Kidney (tissue), 22 donors: ENCODE measurements at places on chromosomes 12 and 14.

DNA sequence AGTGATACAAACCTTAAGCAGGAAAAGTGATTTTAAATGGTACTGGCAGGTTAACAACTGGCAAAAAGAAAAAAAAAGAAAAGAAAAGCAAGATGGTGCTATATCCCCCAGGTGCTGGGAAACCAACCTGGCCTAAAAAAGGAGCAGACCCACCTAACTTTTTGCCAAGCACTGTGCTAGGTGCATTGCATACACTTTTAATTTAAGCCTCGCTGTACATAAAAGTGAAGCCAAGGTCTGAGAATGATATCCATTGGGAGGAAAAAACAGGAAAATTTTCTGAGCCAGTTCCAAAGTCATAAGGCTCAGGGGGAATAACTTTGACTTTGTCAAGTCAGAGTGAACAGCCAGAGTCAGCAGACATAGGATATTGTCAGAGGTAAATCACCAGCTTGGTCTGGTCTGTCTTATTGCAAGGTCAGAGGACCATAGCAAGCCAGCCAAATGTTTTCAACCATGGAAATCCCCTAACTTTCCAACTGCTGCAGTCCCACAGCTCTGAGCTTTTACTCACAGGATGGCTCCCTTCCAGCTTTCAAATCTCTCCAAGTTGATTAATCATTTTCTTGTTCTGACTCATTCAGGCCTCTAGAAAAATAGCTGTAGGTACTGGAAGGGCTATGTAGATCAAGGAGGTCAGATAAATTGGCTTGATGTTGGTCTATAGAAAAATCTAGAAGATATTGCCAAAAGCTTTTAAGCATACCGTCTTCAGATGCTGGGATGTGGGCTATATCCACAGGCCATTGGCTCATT lies 412.9 kb downstream of the RAD51B start:
- no peak for DNase-seq

DNA sequence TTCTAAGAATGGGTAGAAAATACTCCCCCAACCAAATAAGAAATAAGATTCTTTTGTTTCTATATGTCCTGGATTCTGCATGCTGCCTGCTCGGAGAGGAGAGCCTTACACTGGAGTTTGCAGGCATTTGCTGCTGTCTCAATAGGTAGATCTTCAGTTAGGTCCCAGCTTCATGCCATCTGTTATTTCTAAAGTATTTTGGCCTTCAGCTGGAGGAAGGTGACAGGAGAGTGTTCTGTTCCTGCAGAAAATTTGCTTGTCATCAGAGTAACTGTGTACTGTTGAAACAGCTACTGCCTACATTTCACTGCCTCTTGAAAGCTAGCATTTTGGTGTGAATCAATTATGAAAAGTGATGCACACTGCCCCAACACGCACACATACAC lies 966.9 kb downstream of the NRXN3 start:
- no peak for DNase-seq

DNA sequence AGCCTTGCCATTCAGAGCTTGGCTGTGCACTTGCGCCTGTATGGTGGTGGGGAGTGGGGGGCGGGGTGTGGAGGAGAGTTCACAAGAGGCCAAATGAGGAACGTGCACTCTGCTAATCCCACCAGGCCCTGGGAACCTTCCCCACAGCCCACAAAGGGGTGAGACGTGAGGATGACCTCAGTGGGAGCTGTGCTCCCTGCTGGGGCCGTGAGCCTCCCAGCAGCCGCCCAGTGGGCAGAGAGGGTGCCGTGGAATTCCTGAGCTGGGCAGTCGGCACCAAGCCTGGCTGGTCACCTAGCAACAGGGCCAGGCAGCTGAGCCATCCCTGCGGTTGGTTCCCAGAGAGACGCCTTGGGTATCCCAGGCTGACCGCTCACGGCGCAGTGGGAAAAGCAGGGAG lies 53.7 kb downstream of the CCNK start:
- no peak for DNase-seq

DNA sequence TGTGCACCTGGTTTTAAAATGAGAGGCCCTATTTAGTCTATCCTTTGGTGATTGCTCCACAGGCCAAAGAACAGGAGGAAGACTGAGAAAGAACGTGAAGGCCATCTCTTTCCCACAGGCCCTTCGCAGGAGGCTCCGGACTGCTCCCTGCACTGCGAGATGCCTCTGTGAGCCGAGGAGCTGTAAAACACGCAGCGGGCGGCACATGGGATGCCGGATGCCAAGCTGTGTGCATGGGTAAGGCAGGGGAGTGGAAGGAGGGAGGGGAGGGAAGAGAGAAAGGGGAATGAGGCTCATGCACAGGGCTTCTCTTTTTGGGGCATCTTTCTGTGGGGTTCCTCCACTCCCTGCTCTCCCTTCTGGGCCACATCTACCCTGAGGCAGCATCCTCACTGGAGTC lies 61.6 kb downstream of the SPTB start:
- DNase-seq, result no peak

GRCh38 chr12:113226696-113227568 lies 5.7 kb downstream of the TPCN1 start:
- peak; percentile 58 for DNase-seq

GRCh38 chr14:63686926-63687325 lies 40.9 kb downstream of the SGPP1 start:
- DNase-seq, result no peak

- no peak for DNase-seq
These were observed 302.1 kb downstream of the RPAP3 start for GRCh38 chr12:47403681-47404080.

- DNase-seq, result peak; percentile 95
These were observed 106.4 kb downstream of the ARF6 start for GRCh38 chr14:49999146-49999761.

GRCh38 chr14:76376409-76376877 lies 506 bp downstream of the ESRRB start:
- DNase-seq, result no peak

DNA sequence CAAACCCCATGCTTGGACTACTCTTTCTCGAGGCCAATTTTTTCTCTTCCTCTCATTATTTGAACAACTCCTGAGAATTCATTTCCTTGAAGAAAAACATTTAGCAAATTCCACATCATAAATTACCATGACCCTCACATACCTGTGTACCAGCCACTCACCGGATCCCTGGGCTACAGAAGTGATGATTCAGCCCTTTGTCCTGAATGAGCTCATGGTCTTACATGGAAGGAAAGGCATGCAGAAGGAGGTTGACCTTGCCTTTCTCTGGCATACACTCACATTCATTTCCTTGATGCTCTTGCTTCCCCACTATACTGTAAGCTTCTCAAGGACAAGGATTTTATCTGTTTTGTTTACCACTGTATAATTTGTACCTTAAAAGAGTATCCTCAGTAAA lies 191.5 kb downstream of the SLC5A8 start:
- DNase-seq, result peak; percentile 58

GRCh38 chr12:71128191-71128788 lies 29.5 kb downstream of the TSPAN8 start:
- no peak for DNase-seq

- DNase-seq, result no peak
These were observed 17.5 kb upstream of the MMP17 start for GRCh38 chr12:131810726-131811125.

DNA sequence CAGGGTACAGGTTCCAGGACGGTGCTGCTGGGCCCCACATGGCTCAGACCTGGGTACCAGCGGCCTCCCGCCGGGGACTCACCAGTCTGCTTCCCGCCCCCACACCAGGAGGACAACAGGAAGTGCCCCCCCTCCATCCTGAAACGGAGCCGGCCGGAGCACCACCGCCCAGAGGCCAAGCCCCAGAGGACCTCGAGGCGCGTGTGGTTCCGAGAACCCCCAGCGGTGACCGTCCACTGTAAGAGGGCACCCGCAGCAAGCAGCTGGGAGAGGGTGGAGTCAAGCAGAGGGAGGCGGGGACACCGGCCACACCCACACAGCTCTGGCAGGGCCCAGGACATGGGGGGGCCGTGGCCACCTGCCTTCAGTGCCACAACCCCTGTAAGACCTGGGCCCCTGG lies 8.1 kb downstream of the C14orf180 start:
- DNase-seq, result no peak

- no peak for DNase-seq
These were observed 369.6 kb downstream of the DPF3 start for GRCh38 chr14:72524295-72524629.

- no peak for DNase-seq
These were observed 55.6 kb downstream of the HMGA2 start for GRCh38 chr12:65879878-65880277.

DNA sequence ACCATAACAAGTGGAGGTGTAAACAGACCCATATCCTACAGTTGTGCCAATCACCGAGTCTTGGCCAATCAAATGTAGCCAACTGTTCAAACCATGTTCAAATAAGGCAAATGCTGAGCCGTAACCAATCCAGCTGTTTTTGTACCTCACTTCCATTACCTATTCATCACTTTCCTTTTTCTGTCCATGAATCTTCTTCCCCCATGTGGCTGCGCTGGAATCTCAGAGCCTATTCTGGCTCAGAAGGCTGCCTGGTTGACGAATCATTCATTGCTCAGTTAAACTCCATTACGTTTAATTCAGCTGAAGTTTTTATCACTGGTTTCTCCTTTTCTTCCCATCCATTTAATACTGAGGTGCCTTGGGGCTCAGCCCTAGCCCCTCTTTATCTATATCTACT lies 71.1 kb downstream of the TBC1D30 start:
- DNase-seq, result no peak

DNA sequence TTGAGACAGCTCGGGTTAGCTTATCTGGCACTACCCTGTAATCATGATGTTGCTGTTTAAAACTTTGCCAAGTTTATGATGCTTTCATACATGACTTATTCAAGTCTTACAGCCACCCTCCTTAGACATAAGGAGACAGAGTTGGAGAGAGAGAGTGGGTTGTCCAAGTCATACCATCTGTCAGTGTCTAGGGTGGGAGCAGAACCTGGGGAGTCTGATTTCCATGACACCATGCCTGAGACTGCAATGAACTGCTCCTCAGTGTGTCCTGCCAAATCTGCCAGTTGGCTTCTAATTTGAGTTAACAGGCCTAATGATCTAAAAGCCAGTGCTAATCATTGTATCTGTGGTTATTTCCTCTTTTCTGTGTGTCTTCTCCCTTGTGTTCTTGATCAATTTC lies 43.7 kb upstream of the PHC1 start:
- no peak for DNase-seq

- no peak for DNase-seq
These were observed 16.4 kb downstream of the TMEM63C start for GRCh38 chr14:77197988-77198387.

DNA sequence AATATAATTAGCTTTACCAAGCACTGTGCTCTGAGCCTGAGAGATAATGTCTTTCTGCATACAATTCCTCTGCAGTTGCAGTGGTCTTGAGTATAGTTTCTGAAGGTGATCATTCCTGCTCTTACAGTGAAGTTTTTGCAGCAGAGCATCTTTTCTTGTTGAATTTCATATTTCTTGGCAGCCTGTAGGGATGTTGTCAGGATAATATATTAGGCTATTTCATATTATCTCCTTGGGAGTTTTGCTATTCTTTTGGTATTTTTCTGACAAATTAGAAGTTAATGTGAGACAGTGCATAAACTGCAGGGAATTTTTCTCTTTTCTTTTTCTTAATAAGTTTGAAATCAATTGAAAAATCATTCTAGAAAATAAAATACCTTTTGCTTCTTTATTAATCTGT lies 1502.6 kb upstream of the FLRT2 start:
- no peak for DNase-seq

DNA sequence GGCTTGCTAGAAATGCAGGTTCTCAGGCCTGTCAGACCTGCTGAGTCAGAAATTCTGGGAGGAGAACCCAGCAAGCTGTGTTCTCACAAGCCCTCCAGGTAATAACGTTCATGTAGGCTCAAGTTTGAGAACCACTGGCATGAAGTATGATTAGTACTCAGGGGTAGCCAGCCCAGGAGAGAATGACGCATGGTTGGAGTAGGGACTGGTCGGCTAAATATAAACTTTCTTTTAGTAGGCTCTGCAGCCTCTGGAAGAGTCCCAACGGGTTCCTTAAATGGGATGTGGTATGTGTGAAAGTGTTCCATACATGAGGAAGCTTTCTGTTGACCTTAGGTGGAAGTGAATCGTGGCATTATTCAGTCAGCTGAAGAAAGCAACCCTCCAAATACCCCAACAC lies 209.3 kb downstream of the SLC41A2 start:
- no peak for DNase-seq

DNA sequence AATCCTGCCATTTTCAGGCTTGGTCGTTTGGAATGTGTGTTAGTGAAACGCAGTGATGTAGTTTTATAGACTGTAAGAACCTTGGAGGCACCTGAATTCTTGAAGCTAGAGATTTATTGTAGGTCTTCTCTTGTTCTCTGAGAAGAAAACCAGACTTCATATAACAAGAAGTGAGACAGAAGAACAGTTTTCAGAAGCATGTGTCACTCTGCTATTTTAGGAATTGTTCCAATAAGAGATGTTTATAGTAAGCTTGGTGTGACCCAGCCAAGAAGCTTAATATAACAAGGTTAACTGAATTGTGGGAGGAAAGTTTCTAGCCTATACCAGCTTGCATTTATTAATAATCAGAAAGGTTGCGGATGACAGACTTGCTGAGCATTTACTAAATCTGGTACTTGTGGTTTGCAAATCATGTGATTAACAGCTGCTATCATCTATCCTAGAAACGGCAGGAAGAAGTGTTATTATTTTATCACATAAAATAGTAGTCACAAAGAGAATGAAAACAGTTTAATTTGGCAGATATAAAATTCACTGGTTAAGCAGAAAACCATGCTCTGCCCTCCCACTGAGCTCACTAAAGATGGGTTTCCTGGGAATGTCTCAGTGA lies 49.2 kb upstream of the BCAT1 start:
- no peak for DNase-seq

- peak; percentile 82 for DNase-seq
These were observed 18.6 kb upstream of the CCDC198 start for GRCh38 chr14:57512220-57512619.

GRCh38 chr14:32339188-32339587 lies 10.1 kb downstream of the AKAP6 start:
- no peak for DNase-seq

- DNase-seq, result no peak
These were observed 278.4 kb upstream of the ATXN7L3B start for GRCh38 chr12:74259199-74259598.

- DNase-seq, result no peak
These were observed 172.3 kb downstream of the DUSP6 start for GRCh38 chr12:89179983-89180382.

- no peak for DNase-seq
These were observed 13.3 kb upstream of the EIF4B start for GRCh38 chr12:52992699-52993557.

- DNase-seq, result no peak
These were observed 1.3 kb upstream of the NUBPL start for GRCh38 chr14:31559939-31560338.

- DNase-seq, result no peak
These were observed 18.7 kb downstream of the RCOR1 start for GRCh38 chr14:102610968-102611811.

GRCh38 chr14:89504602-89505313 lies 87.7 kb upstream of the FOXN3 start:
- no peak for DNase-seq

- no peak for DNase-seq
These were observed 31.6 kb downstream of the FAM222A start for GRCh38 chr12:109744986-109745942.

GRCh38 chr12:129863938-129864337 lies 39.9 kb downstream of the TMEM132D start:
- no peak for DNase-seq
